ENCODE measurements at places on chromosomes 5 and 9.

DNA sequence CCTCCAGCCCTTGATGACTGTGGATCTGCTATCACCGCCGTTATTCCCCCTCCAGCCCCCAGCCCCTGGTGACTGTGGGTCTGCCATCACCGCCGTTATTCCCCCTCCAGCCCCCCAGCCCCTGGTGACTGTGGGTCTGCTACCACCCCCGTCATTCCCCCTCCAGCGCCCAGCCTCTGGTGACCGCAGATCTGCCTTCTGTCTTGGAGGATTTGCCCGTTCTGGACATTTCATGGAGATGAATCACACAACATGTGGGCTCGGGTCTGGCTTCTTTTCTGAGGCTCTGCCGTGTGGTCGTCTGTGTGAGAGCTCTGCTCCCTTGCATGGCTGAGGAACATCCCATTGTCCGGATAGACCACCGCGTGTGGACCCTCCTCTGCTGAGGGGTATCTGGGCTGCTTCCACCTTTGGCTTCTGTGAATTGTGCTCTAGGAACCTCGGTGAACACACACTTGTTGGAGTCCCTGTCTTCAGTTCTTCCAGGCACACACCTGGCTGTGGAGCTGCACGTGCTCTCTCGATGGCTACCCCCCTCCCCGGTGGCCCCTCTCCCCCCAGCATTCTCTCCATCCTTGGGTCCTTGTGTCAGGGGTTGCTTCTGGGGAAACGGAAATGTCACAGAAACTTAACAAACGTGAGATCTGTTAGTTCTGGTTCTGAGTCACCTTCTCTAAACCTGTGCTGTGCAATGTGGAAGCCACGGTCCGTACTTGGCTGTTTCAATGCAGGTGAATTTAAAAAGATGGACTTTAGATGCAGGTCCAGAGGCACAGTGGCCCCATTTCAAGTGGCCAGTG lies 105.3 kb upstream of the COL5A1 start:
- DNase-seq: no peak

DNA sequence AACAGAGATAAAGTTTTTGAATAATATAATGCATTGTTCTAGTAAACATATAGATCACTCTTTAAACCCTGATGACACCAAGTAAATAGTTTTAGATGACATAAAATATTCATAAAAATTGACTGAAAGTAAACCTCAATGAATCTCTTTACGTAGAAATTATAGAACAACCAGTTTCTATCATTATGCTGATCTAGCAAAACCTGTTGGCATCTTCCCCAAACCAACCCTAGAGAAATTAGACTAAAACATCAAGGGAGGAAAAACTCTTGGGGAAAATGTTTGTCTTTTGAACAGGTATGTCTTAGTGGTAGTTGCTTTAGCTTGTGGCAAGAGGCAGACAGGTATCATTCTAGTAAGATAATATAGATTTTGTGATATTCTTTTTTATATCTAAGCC lies 747.0 kb upstream of the CDH6 start:
- no peak for DNase-seq

DNA sequence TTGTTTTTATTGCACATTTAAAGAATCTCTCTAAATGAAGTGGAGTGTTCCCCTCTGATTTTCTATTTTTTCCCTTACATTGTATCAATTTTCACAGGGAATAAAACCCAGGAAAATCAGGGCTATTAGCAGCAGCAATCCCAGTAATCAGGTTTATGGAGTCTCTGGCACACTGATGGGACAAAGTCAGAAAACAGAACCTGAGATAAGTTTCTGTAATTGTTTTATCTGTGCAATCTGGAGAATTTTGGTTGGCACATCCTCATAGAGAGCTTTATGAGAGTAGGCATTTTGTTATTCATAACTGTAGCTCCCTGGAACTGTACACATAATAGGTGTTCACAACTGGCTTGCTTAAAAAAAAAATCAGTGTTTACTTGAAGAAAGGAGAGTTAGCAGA lies 96.9 kb upstream of the IL6ST start:
- DNase-seq: no peak

- DNase-seq: no peak
These were observed 63.1 kb downstream of the MTMR12 start for GRCh38 chr5:32249668-32250067.

DNA sequence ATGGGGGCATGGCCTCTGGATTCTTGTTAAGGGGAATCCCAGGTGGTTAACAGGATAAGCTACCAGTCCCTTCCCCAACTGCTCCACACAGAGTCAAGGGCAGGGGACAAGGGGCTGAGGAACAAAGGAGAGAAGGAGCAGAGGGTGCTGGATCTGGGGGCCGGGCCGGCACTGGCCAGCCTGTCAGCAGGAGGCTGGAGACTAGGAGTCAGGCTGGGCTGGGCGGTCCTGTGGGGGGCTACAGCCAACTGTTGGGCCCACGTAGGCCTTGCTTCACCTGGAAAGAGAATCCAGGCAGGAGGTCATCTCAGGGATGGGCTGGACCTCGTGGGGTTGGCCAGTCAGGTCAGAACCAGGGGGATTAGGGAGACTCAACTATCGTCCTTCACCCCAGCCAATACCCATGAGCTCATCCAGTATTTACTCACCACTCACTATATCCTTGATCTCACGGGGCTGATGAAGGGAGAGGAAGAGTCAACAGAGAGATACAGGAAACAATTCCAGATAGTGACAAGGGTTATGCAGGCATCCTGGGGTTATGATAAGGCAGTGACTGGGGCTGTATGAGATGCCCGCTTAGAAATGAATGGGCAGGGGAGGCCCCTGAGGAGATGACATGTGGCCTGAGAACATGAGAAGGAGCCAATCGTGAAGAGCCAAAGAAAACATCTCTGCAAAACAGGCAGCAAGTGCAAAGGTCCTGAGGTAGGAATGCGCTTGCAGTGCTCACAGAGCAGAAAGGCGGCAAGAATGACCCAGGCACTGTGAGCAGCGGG lies 47.9 kb upstream of the SLC25A51 start:
- no peak for DNase-seq

DNA sequence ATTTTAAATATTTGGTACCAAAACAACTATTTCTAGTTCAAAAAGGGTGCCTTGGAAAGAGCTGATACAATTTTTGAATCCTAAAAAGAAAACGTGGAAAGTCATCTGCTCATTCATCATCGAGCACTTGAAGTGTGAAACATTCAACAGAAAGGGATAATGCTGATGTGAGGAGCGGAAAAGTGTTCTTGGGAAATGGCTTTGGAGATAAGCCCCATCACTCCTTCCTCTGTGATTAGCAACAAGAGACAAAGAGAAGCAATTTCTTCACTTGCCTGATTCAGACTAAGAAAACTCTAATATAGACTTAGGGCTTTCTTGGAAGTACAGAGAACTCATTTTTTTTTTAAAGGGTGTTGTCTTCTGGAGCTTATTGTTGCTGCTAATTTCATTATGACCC lies 74.9 kb downstream of the C9orf152 start:
- no peak for DNase-seq

All from GM19239 (cell line).